Epithelial cell of proximal tubule (primary cell): ENCODE measurements at places on chromosomes 6 and 20. TPM values are rescaled to one million over a fixed set of nuclear protein-coding genes. Genes with fewer than 3 reads are reported as not detected.
A peak's percentile ranks its signal among the peaks of the same experiment; 100 is the strongest.

- DNase-seq: no peak
These were observed 115.5 kb downstream of the TNFAIP3 start for GRCh38 chr6:137982418-137983189.

- no peak for DNase-seq
These were observed 27.0 kb upstream of the RNF144B start for GRCh38 chr6:18360188-18360587.

Gene THBD
- 6.9 and 18.9 TPM in 2 replicates for total RNA-seq

DNA sequence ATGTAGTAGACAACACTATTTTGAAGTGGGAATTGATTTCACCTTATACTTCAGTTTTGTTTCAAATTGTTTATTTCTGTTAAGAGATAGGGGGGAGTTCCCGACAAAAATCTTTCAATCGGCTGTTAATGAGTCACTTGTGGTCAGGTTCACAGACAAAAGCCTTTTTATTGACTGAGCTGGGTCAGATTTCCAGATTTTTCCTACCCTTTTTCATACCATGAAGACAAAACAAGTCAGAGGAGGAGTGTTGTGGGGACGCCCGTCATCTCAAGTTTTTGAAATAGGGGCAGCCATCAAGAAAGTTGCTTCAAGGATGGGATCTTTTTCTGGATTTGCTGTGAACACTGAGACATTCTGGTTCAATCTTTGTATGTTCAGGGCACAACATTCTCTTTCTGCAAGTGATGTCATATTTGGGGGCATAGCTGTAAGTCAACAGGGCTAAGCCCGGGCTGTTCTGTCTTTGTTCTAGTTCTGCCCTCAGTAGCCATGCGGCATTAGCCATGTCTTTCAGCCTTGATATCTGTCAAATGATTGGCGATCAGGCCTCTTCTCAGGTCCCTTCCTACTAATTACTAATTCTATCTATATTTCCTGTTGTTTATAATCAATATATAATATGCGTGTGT is 496.0 kb upstream of the MARCKS start:
- DNase-seq: peak; percentile 63

Gene SLC22A7
- not detected in 2 replicates for total RNA-seq

Gene IRF4
- 0.23 TPM in 1 of 2 replicates, not detected in the other for total RNA-seq
